Thymus (tissue), 14 donors: ENCODE measurements at places on chromosomes 5 and 9. TPM values are rescaled to one million over a fixed set of nuclear protein-coding genes. Genes with fewer than 3 reads are reported as not detected.

- no peak for DNase-seq
These were observed 74.7 kb upstream of the SPTLC1 start for GRCh38 chr9:92189782-92190535.

The CDKN2A gene
- total RNA-seq = 1.6 TPM

DNA sequence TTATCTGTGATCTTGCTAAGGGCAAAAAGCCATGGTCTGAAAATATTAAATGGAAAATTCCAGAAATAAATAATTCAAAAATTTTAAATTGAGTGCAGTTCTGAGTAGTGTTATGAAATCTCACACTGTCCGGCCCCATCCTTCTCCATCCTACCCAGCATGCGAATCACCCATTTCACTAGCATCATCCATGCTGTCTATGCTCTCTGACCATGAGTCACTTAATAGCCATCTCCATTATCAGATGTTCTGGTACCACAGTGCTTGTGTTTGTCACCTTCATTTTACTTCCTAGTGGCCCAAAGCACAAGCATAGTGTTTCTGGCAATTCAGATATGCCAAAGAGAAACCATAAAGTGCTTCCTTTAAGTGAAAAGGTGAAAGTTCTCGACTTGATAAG is 63.3 kb upstream of the SMC5 start:
- no peak for DNase-seq

DNA sequence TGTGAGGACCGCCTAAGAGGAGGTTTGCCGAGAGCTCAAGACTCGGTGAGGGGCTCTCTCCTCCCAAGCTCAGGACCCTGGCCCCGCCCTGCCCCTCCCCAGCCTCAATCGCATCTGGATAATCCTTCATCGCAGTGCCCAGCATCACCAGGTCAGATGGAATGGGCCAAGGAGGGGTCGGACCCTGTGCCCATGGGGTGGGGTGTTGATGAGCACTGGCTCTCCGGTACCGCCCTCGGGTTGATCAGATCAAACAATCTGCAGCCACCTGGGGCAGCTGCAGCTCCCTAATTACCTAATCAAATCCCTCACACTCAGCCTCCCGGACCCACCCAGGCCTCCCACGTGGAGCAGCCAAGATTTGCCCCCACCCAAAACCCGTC is 24.4 kb upstream of the TDRD7 start:
- DNase-seq = no peak

The UNC5A gene
- 0.28 TPM for total RNA-seq

GRCh38 chr9:116464987-116465571 is 222.0 kb upstream of the TRIM32 start:
- no peak for DNase-seq

The SPATA6L gene
- total RNA-seq = 0.47 TPM

DNA sequence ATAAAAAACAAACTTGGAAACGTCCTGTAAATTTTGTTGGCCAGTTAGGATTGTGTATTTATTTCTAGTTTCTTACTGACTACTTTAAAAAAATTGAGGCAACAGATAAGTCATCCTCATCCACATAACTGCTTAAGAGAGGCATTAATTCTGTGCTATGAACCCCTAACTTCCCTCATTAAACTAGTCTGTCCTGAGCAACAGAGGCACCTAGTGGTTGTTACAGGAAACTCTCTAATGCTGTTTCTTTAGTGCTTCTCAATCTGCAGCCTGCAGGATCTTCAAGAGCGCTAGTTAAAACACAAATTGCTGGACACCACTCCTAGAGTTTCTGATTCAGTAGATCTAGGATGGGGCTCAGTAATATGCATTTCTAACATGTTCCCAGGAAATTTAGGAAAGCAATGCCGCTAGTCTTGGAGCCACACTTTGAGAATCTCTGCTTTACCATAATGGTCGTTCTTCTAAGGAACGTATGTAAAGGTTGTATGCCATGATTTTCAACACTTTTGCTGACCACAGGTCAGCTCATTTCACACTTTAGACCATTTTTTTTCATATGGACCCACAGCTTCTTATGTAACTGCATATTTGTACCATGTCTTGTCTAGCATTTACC is 410.1 kb upstream of the SMARCA2 start:
- DNase-seq = no peak

GRCh38 chr5:31585166-31585894 is 53.2 kb downstream of the C5orf22 start:
- DNase-seq = no peak

The SLC6A7 gene
- under 0.01 TPM for total RNA-seq

DNA sequence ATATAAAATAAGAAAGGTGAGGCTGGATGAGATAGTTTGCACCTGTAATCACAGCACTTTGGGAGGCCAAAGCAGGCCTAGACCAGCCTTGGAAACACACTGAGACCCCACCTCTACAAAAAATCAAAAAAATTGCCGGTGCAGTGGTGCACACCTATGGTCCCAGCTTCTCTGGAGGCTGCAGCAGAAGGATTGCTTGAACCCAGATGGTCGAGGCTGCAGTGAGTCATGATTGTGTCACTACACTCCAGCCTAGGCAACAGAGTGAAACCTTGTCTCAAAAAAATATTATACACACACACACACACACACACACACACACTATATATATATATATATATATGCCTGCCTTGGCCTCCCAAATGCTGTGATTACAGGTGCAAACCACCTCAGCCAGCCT is 1.3 kb downstream of the SLC35D2 start:
- no peak for DNase-seq

The CKS2 gene
- 245 TPM for total RNA-seq

GRCh38 chr5:111116550-111116949 is 24.4 kb downstream of the WDR36 start:
- no peak for DNase-seq

The ZNF366 gene
- total RNA-seq = 3.8 TPM

GRCh38 chr5:150626853-150627276 is 13.6 kb upstream of the SYNPO start:
- DNase-seq = no peak

The DRD1 gene
- total RNA-seq = 0.80 TPM

The DNAI1 gene
- 0.38 TPM for total RNA-seq

GRCh38 chr5:66960369-66961137 is 236.0 kb downstream of the CD180 start:
- no peak for DNase-seq

- DNase-seq = no peak
These were observed 32.1 kb downstream of the FST start for GRCh38 chr5:53512539-53512938.

DNA sequence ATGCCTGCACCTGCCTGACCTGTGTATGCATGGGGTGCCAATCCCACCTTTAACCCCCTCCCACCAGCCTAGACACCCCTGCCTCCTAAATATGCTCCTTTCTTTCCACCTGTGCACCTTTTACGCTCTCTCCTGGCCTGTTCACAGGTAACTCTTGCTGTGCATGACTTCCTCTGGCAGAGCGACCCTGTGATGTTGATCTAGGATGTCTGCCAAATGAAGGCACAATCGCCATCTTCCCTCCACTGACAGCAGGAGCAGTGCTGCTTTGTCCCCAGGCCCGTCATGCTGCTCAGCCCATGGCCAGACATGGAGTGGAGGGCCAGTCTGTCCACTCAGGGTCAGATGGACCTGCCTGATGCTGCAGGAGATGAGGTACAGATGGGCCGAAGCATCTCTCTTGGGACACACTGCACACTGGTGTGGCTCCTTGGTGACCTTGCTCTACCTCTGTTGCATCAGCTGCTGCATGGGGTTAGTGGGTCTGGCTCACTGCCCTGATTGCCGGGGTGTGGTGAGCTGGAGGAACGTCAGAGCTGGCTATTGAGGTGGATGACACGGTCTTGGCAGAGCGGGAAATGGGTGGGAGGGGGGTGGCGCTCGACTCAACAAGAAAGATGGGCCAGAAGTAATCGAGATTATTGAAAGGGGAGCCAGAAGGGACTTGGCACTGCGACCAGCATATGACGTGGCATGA is 101.7 kb upstream of the PITX1 start:
- no peak for DNase-seq

DNA sequence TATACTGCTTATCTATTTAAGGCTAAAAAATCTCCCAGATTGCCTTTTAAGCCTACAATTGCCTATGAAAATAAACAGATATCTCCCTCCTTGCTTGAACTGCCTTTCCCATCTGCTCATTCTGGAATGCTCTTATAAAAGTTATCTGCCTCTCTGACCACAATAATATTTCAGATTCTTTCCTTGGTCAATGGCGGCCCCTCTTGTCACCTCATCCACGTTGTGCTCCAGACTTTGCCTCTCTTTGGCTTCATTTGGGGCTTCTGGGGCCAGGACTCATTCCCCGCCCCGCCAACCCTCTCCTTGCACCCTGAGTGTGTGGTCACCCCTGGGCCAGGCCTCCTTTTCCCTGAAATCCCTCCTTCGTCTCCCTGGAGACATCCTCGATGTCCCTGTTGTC is 110.0 kb upstream of the RPS23 start:
- no peak for DNase-seq

The ZNF658 gene
- total RNA-seq = 7.2 TPM

DNA sequence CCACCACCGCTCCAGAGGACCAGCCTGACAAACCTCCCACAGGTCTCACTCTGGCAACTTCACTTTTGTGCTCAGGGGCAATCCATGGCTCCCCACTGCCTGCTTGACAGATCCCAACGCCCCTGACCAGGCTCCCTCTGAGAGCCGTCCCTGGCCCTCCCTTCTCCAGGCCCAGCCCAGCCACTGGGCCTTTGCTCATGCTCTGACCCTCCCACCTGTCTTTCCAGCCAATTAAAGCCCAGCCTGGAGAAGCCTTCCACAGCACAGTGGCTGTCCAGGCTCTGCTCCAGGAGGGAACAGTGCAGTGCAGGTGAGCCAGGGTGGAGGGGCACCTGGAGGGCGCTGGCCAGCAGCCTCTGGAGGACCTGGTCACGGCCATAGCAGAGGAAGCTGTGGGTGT is 3.3 kb downstream of the ENTPD2 start:
- DNase-seq = no peak

The MEIKIN gene
- 0.14 TPM for total RNA-seq

The SHOC1 gene
- total RNA-seq = under 0.01 TPM

- no peak for DNase-seq
These were observed 899.2 kb upstream of the WWC1 start for GRCh38 chr5:167392240-167392639.

DNA sequence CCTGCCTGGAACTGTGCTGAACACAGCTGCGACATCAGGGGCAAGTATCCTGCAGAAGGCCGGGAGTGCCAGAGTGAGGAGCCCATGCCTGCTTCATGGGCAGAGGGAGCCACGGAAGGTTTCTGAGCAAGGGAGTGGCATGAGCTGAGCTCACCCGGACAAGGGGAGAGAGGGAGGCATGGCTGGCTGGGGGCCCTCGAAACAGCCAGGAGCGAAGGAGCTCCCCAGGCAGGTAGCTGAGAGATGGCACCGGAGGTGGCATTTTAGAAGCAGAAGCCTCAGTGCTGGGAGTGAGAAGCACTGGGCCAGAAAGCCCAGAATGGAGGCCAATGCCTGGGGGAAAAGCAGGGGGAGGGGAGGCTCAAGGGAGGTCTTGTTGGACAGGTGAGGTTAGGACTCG is 56.9 kb upstream of the SARDH start:
- no peak for DNase-seq

- no peak for DNase-seq
These were observed 107.3 kb downstream of the ZNF608 start for GRCh38 chr5:124639095-124639665.

The HSPA9 gene
- total RNA-seq = 169 TPM

GRCh38 chr5:103708601-103709000 is 146.0 kb upstream of the NUDT12 start:
- DNase-seq = no peak

- no peak for DNase-seq
These were observed 112.9 kb downstream of the CAMK4 start for GRCh38 chr5:111337133-111337532.

DNA sequence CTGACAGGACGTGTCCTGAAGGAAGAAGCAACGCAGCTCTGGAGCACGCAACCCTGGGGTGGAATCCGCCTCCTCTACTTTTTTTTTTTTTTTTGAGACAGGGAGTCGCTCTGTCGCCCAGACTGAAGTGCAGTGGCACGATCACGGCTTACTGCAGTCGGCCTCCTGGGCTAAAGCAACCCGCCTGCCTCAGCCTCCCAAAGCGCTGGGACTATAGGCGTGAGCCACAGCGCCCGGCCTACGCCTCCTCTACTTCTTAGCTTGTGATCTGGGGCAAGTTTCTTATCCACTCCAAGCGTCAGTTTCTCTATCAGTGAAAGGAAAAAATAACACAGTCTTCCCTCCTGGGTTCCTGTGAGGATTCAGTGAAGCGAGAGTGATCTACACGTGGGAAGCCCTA is 96.1 kb upstream of the RAPGEF1 start:
- DNase-seq = no peak

- DNase-seq = no peak
These were observed 284.9 kb downstream of the TMEM38B start for GRCh38 chr9:105979290-105979689.

- DNase-seq = no peak
These were observed 360.6 kb downstream of the ARRDC3 start for GRCh38 chr5:91022518-91022917.

The TRIM7 gene
- 0.38 TPM for total RNA-seq

DNA sequence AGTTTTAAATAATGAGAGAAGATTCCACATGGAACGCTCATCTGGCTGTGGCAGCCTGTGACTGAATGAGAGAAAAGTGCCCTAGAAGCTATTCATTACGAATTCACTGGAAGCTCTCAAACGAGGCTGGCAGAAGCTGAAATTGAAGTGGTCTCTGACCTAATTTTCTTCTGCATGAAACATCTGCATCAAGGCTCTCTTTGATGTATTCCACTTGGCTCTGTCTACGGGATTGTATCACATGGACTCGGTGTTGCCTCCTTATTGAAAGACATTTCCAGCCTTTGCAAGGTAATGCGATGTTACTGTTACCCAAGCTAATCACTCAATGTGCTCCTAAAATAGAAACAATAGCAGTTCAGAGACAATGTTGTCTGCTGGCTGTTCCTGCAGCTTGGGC is 246.9 kb upstream of the ZNF462 start:
- no peak for DNase-seq

The MARVELD2 gene
- total RNA-seq = 3.5 TPM
